ENCODE measurements at places on chromosomes 7 and 10.

- no peak for DNase-seq
Observed at GRCh38 chr7:106279425-106280197, 5.2 kb downstream of the NAMPT start.

DNA sequence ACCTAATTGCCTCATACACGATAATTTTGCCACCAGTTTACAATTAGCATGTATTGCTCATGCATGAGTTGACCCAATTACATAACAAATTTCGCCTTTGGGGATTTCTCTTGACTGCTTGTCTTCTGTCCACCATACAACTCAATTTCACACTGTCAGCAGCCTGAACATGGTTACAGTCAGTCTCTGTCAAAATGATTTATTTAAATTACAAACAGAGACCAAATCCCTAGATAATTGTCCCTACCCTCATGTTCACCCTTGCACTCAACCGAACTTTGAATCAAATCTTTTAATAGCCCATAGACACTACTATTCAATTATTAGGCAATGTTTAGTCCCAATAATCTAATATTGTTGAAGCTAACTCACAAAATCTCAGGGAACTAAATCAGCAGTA is 59.7 kb upstream of the NEBL start:
- no peak for DNase-seq

GRCh38 chr10:7819121-7819460 is 786 bp downstream of the TAF3 start:
- peak; percentile 30 for DNase-seq

DNA sequence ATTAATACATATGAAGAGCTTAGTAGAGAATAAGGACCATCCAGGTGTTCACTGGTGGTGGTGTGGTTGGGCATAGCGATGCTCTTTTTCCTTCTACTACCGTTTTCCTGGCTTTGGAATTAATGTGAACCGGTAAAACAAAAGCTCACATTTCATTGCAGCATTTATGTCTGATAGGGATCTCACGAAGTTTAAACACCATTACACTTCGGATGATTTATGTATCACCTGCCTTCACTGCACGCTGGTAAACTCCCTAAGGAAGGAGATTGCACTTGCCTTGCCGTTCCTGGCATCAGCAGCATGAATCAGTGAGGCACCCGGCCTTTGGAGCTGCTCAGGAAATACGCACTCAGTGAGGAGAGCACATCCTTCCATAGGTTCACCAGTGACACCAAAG is 47.5 kb downstream of the WIPF3 start:
- DNase-seq = no peak

Data from kidney capillary endothelial cell (primary cell).